ENCODE measurements at places on chromosomes 1 and 21.

GRCh38 chr21:16535102-16535422, 805.3 kb downstream of the USP25 start:
- peak; percentile 81 for DNase-seq

GRCh38 chr1:116587501-116588227, 16.8 kb upstream of the CD58 start:
- DNase-seq, result no peak

- no peak for DNase-seq
Observed at GRCh38 chr1:43302201-43302600, 1.4 kb downstream of the TIE1 start.

DNA sequence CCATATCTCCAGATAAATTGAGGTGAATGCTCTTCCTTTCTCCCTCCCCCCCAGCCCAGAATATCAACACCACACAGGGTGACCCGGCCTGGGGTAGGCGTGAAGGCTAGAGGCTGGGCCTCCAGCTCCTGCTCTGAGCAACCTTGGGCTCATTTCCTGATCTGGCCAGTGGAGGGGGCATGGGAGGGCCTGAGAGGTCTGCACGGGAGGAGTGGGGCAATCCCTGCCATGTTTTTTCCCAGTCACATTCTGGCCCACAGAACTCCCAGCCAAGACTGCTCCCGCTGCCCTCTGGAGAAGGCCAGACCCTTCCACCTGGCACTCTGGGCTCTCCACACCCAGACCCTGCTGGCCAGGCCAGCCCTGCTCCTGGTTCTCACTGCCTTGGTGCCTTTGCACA, 3.9 kb downstream of the CLDN19 start:
- DNase-seq, result no peak

DNA sequence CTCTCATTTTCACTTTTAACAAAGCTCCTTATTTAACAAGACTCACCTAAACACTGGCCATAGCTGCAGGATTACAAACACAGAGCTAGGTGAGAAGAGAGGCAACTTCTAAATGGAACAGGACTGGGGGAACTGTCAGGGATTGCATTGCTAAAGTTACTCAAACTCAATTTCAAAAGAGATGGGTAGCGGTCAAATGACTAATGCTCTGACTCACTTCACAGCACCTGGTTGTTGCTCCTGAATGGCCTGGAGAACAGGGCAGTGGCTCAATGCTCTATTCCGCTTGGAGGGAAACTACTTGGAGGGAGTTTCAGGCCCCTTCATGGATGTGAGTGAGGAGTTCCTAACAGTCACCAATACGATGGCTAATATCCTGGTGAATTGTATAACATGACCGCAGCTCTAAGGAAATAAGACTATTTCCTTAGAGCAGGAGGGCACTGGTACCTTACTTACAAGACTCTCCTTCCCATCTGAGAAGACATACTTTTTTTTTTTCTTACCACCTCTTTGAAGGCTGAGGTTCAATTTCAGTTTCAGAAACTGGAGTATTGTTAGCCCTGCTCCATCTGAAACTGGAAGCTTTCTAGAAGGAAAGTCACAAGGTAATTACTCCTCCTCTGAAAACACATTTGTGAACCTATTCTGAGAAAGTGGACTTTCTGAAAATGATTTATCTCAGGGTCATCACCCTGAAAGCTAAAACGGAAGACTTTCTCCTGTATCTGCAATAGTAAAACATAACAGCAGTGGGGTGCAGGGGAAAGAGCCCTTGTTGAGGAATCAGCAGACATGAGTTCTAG, 9.5 kb downstream of the DPT start:
- no peak for DNase-seq

DNA sequence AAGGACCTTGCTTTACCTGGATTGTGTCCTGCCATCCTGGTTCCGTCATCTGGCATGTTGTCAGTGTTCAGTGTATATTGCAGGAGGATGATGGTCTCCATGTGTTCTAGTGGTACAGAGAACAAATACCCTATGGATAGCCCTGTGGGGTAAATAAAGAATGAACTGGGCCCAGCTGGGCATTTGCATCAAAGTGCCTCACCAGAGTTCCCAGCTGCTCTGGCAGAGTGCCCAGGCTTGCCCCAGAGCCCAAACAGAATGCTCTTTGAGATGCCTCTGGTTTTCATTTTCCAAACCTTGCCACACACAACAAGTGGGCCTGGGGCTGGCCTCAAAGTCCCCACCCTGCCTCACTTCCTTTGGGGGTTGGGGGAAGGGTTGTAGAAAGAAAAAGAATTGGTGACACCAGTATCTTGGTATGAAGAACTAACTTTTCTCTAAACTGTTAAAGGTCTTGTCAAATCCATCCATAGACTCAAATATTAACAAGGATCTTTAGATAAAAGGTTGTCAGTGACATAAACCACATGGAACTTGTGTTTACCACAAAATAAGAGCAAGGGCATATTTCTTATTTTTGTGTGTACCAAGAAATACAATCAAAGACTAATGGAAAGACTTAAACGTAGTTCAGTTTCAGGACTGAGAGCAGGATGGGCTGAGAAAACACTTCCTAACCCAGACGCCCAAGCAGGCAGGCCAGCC, 82.2 kb downstream of the LMO4 start:
- peak; percentile 73 for DNase-seq
